ENCODE measurements at places on chromosomes 7 and 10. TPM values are rescaled to one million over a fixed set of nuclear protein-coding genes. Genes with fewer than 3 reads are reported as not detected.

FZD1 gene
- total RNA-seq: 9.9 TPM

AZGP1 gene
- not detected for total RNA-seq

LRRN3 gene
- not detected for total RNA-seq

CLRN3 gene
- total RNA-seq: not detected

PNLIP gene
- total RNA-seq: not detected

NFE2L3 gene
- total RNA-seq: 17.1 TPM

POLL gene
- total RNA-seq: 9.8 TPM

PALD1 gene
- total RNA-seq: not detected
